ENCODE measurements at places on chromosomes 5 and 9.
A peak's percentile ranks its signal among the peaks of the same experiment; 100 is the strongest.

GRCh38 chr9:33198165-33198564 is 31.0 kb upstream of the B4GALT1 start:
- no peak for DNase-seq

DNA sequence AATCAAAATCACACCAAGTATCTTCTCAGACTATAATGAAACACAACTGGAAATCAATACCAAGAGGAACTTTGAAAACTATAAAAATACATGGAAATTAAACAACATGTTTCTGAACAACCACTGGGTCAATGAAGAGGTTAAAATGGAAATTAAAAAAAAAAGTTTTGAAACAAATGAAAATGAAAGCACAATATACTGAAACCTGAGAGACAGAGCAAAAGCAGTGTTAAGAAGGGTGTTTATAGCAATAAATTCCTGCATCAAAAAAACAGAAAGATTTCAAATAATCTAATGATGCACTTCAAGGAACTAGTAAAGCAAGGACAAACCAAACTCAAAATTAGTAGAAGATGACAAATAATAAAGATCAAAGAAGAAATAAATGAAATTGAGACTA is 92.0 kb downstream of the TMEM232 start:
- no peak for DNase-seq

DNA sequence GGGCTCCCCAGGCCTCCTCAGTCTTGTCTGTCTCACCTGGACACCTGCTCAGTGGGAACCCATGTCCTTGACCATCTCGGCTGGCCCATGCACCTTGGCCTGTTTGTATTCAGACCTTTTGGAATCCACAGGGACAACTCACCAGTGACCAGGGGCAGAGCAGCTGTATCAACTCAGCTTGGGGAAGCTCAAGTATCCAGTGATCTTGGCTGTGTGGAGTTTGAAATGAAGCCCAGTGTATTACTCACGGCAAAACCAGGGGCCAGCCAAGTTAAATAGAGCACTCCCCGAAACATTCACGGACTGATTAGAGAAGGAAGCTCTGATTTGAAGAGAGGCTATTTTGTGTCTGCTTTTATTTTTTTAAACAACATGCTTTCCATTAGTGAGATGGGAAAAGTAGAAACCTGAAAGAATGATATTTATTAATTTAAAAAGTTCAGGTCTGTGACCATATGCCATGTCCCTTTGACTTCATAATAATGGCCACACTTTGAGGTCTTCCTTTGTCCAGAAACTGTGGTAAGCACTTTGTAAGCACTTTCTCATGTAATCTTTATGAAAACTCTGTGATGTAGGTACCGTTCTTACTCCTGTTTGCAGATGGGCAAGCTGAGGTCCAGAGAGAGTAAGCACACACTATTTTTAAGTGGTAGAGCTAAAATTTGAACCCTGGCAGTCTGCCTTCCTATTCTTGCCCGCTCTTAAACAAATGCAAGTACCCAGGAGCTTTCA is 656.5 kb downstream of the BNC2 start:
- DNase-seq, result no peak

DNA sequence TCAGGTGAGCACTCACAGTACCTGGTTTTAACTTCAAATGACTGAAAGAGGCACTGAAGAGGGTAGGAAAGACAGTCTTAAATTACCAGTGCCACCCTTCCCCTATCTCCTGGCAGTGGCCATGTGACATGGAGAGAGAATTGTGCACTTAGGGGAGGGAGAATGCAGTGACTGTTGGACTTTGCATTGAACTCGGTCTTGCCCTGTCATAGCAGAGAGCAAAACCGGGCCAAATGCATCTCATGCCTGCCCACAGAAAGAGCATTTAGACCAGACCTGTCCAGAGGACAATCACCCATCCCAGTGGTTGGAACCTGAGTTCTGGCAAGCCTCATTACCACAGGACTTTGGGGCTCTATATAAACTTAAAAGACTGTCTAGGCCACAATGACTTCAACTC is 211.8 kb upstream of the SH3GL2 start:
- no peak for DNase-seq

DNA sequence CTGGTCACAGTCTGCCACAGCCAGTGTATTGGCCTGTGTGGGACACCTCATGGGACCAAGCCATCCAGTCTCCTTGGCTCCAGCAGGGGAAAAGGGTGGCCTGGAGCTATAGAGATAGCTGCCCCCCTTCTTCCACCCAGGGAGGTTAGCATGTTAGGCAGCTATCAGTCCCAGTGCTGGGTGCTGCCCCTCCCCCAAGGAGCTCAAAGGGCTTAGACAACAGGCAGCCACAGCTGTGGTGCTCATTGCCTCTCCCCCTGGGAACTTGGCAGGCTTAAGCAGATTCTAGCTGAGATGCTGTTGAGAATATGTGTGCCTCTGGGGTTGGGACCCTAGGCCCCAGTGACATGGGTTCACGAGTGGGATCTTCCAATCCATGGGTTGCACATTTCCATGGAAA is 226.0 kb upstream of the PTGER4 start:
- DNase-seq, result no peak

DNA sequence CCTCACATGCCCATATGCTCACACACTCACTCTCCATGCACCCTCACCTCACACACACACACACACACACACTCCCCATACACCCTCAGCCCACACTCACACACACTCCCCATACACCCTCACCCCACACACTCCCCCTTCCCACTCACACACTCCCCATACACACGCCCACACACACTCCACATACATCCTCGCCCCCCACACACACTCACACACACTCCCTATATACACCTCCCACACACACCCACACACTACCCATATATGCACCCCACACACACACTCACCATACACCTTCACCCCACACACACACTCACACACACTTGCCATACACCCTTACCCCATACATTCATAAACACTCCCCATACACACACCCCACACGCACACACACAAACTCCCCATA is 550.7 kb upstream of the DAP start:
- no peak for DNase-seq

DNA sequence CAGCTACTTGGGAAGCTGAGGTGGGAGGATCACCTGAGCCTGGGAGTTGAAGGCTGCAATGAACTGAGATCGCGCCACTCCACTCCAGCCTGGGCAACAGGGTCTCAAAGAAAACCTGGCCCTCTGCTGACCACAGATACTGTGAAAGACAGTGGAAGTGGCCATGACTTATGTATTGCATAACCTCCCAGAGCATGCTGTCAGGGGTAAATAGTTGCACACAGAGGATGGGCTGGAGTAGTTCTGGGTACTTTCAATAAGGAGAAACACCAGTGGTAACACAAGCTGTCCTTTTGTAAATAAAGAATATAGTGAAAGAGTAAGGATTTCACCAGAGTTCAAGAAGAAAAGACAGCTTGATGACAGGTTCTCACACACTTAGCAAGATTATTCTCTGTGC is 1.8 kb downstream of the ACER2 start:
- DNase-seq, result no peak

DNA sequence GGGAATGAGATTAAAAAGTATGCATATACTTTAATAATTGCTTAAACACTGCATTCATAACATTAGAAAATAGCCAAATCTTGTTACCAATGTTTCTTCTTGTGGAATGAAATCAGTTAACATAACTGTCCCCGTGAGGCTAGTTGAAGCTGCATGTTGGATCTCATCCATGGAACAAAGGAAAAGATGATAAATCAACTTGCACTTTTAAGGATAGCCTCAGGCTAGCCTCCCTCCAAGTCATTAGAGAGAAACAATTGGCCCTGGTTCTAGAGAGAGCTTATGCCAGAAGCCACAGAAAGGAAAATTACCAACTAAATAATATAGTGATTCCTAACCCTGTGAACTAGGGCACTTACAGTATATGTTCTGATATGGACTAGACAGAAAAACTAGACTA is 66.9 kb downstream of the GRIN3A start:
- no peak for DNase-seq

DNA sequence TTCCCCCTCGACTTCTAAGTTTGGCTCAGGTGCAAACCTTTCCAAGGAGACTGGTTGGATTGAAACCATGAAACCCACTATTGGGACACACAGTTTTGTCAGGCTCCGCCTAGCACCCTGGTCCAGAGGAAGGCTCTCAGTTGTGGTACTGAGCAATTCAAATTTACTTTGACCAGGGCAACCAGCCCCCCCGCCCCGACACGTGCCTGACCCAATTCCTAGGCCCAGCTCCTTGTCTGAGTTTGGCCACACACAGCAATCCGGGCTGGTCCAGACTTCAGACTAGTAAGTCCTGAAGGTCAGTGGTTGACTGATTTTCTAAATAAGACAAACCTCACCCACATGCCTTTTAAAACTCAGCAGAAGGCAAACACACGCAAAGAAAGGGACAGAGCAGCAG is 132.7 kb downstream of the SLC12A2 start:
- no peak for DNase-seq

- no peak for DNase-seq
These were observed 173.0 kb upstream of the PDE4D start for GRCh38 chr5:60066502-60066901.

GRCh38 chr9:120894321-120895148 is 17.5 kb upstream of the PHF19 start:
- peak; percentile 65 for DNase-seq

DNA sequence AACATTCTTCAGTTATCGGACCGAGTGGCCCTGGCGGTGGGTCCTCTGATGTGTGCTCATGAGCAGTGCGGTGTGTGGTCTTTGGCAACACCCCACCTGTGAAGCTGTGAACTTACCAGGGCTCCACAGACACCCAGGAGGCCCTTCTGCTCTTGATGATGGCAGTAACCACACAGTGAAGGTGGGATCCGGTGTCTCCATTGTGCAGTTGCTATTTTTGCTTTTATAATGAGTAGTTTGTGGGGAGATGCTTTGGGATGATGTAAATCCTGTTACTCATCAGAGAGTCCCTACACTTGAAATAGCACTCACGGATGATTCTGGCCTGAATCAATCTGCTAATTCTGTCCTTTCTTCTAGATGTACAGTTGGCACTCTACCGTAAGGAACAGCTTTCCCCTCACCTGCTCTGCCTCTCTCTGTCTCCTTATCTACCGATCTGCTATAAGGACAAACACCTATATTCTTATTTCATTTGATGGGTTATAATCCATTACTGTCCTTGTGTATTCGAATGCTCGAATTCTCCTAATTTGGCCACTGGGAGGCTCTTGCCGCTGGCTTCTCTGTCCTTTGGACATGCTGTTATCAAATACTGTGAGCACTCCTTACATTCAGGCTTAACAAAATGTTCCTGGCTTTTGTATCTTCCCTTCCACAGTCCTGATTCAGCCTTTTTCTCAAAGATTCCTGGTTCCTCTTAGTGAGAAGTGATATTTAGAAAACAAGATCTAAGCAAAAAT is 20.2 kb downstream of the ATPSCKMT start:
- no peak for DNase-seq

GRCh38 chr9:109903515-109904138 is 123.6 kb downstream of the PALM2AKAP2 start:
- DNase-seq, result peak; percentile 56

DNA sequence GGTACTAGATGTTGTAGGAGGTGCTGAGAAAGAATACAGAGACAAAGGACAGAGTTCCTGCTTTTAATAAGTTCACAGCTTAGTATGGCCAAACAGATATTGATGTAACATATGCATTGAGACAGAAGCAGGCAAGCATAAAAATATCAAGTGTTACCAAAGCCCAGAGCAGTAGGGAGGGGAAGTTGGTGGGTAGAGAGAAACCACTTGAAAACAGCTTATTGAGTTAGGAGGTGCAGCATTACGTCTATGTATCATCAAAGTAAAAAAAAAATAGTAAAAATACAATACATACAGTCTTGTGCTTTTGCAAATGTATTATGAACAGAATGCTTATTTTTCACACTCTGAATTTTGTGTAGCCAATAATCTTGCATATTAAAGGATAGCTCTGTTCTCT is 441.8 kb upstream of the SGCD start:
- no peak for DNase-seq

- no peak for DNase-seq
These were observed 1.1 kb upstream of the CEP72 start for GRCh38 chr5:610744-611730.

GRCh38 chr5:156505101-156505500 is 178.1 kb downstream of the SGCD start:
- DNase-seq, result no peak

- no peak for DNase-seq
These were observed 762.8 kb upstream of the GRAMD2B start for GRCh38 chr5:125660231-125660895.

DNA sequence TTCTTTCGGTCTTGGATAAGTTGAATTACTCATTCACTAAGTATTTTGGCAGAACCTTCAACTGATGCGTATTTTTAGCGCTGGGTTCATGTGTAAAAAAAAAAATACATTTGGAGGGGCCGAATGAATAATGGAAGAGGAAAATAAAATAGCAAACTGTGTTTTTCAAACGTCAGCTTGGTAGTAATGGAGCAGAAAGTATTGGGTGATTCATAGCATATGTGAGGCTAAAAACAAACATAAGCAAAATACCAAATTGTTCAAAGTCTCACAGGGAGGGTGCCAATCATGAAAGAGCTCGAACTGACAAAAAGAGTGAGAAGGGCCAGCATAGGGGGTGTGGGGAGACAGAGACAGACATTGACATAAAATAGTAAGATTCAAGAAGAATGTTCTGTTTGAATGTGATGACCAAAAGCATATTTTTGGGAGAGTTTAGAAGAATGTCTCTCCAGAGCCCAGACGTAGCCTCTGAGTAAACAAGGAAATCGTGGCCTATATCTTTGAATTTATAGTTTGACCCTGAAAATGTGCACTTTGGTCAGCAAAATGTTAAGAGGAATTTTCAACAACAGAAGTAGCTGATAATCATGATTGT is 174.9 kb upstream of the HMHB1 start:
- no peak for DNase-seq

DNA sequence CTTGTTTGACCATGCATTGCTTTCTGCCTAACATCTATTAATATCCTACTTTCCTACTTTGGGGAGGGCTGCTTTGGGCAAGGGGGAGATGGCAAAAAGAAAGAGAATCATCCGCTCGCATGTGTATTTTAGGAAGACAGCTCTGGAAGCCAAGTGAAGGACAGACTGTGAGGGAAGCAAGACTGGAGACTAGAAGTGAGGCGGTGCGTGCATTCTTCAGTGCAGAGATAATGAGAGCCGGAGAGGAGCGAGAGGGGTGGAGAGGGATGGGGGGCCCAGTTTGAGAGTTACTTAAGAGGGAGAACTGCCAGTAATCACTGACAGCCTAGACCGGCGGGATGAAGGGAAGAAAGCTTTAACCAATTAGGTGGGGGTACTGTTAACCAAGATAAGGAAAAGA is 151.7 kb upstream of the RAPGEF1 start:
- DNase-seq, result no peak

- no peak for DNase-seq
These were observed 17.3 kb downstream of the MEGF10 start for GRCh38 chr5:127307868-127308267.

- DNase-seq, result no peak
These were observed 56.4 kb downstream of the PFDN1 start for GRCh38 chr5:140246378-140247122.

GRCh38 chr9:134959126-134959970 is 41.6 kb upstream of the FCN1 start:
- no peak for DNase-seq
